ENCODE measurements at places on chromosomes 1 and 21.

GRCh38 chr1:42926879-42927242 lies 31.8 kb downstream of the SLC2A1 start:
- DNase-seq = no peak

GRCh38 chr1:245871915-245872314 lies 635.2 kb downstream of the SMYD3 start:
- DNase-seq = no peak

DNA sequence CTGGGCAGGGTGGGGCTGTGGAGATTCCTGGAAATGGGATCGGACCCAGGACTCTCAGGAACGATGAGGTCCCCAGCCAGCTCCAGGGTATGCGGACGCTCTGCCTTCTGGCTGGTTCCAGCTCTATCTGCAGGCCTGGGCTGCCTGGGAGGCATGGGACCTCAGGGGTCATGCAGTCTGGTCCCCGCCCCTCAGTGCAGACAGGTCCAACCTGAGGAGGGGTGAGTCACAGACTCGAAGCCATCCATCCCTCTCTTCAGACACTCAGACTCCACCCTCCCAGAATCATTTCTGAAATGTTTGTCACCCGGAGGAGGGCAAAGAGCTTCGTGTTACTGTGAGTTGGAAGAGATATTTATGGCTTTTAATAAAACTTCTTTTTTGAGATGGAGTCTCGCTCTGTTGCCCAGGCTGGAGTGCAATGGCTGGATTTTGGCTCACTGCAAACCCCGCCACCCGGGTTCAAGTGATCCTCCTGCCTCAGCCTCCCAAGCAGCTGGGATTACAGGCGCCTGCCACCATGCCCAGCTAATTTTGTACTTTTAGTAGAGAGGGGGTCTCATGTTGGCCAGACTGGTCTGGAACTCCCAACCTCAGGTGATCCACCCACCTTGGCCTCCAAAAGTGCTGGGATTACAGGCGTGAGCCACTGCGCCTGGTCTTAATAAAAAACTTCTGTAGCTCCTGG lies 5.9 kb upstream of the MYOM3 start:
- DNase-seq = no peak

DNA sequence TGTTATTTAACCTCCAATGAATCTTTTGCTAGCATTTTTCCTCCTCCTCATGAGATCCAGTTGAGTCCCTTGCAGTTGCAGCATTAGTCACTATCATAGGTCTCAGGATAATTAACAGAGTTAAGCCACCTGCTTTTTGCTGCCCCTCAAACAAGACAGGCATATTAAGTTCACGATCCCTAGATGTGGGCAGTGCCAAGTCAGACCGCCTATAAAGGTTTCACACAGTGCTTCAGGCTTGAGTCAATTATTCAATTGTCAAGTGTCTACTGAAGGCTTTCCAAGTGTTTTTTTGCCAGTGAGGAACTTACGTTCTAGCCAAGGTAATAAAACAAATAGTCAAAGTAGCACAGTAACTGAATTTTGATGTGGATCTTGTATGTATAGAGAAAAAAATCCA lies 175.0 kb downstream of the DAB1 start:
- DNase-seq = no peak

GRCh38 chr21:31489014-31489413 lies 145.0 kb upstream of the TIAM1 start:
- no peak for DNase-seq

GRCh38 chr1:198841477-198841876 lies 202.6 kb downstream of the PTPRC start:
- no peak for DNase-seq

DNA sequence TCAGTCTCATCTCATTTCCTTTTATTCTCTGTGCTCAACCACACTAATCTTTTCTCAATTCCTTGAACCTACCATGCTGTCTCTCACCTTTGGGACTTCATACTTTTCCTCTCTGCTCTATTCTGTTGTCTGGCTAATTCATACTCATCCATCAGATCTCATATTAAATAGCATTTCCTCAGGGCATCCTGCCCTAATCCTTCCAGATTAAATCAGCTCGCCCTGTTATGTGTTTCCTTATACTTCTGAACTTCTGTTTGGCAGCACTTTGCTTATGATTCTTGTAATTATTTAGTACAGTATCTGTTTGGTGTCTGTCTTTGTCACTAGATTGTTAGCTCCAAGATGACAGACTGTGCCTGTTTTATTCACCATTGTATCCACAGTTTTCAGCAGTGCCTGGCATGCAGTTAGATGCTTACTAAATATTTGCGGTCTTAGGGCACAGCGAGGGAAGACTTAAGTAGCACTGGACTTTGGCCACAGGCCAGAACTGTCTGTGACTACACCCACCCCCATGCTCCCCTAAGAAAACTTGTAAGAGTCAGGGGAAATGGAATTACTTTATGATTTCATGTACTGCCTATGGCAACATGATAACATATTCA lies 9.9 kb upstream of the CAP1 start:
- no peak for DNase-seq

GRCh38 chr1:90107990-90108389 lies 113.1 kb downstream of the ZNF326 start:
- no peak for DNase-seq

DNA sequence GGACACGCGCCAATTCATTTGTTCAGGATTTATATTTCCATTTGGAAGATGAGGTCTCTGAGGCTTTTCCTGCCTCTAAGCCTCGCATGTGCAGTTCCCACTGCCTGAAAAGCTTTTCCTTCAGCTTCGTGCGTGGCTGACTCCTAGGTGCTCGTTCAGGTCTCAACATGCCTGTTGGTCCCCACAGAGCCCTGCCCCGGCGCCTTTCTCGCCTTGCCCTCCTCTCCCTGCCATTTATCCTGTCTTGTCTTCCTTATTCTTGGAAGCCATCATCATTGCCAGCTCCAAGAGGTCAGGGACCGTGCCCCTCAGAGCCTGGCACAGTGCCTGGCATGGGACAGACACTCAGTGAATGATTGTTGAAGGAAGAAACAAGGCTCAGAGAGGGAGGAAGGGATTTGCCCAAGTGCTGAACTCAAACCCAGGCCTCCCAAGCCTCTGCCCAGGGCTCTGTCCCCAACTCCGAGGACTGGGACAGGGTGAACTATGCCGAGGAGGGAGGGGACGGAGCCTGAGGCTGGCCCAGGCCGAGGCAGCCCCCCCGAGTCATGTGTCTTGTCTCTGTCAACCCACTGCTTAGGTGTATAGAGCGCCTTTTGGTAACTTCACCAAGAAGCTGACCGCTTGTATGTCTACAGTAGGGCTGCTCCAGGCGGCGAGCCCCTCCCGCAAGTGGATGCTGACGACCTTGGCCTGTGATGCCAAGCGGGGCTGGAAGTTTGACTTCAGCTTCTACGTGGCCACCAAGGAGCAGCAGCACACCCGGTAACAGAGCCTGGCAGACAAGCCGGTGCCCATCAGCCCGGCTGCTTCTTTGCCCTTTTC lies 47.3 kb downstream of the DISP3 start:
- no peak for DNase-seq

GRCh38 chr1:185367218-185367617 lies 50.2 kb upstream of the IVNS1ABP start:
- no peak for DNase-seq

- DNase-seq = no peak
These were observed 957 bp downstream of the CAPN9 start for GRCh38 chr1:230747890-230748800.

GRCh38 chr1:206447422-206447765 lies 22.9 kb upstream of the IKBKE start:
- no peak for DNase-seq

- DNase-seq = no peak
These were observed 26.2 kb upstream of the ADARB1 start for GRCh38 chr21:45048026-45048698.

DNA sequence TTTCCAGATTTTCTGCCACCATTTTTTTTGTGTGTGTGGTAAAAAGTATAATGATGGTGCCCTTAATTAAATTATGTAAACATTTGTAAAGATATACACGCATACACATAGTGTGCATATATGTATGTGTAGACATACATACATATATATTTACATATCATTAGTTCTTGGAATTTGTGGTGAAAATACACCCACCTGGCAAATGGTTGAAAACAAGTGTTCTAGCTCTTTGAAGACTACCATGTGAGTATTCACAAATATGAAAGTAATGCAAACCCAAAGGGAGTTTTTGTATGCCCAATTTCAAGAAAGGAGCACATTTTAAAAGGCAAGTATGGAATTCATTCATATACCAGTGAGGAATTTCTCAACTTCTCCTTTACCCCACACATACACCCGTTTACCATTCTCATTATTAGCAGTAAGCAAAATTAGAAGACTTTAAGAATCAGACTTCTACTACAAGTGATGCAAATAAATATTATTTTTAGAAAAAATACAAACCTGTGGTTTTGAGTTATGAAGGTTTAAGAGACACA lies 8.0 kb downstream of the RABGAP1L start:
- peak; percentile 22 for DNase-seq

GRCh38 chr1:12132078-12132477 lies 34.7 kb upstream of the TNFRSF1B start:
- no peak for DNase-seq

GRCh38 chr1:159872891-159873290 lies 10.4 kb upstream of the VSIG8 start:
- DNase-seq = no peak

GRCh38 chr1:179323436-179323835 lies 29.8 kb downstream of the SOAT1 start:
- no peak for DNase-seq

GRCh38 chr1:27300341-27301051 lies 21.5 kb upstream of the TMEM222 start:
- DNase-seq = peak; percentile 90

DNA sequence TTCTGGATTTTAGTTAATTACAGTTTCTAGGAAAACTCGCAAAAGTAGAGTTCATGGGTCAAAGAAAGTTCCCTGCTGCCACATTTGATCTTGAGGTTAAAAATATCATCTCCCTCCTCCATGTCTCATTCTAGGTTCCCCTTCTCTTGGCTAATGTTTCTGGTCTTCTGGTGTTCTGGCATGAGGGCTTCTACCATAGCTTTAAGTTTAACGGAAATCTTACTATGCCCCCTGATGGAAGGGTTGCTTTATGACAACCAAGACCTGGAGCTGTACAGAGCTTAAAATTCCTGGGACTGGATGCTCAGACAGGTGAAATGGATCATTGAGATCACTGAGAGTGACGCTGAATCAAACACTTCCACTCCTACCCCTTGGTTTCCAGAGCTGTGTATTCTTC lies 1881.7 kb downstream of the MRPL39 start:
- DNase-seq = no peak

- no peak for DNase-seq
These were observed 30.4 kb downstream of the NPHS2 start for GRCh38 chr1:179545321-179545720.

DNA sequence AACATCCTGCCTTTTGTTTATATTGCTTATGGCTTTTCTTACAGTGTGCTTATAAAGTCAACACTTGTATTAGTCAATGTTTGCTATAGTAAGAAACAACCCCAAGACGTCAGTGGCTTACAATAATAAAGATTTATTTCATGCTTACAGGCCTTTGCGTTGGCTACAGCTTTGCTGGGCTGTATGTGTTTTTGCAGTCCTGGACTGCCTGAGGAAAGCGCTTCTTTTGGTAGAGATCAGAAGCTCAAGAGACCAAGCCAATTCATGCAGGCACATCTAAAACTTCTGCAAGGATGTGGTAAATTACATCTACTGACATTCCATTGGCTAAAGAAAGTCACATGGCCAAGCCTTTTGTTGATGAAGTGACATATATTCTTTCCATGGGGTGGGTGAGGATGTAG lies 17.5 kb upstream of the PRKAA2 start:
- DNase-seq = no peak

All from GM10248 (cell line).